ENCODE measurements at places on chromosomes 6 and 20.

GRCh38 chr6:144581812-144582537, 296.8 kb downstream of the UTRN start:
- DNase-seq: no peak

GRCh38 chr20:63863021-63863797, 1.9 kb upstream of the TPD52L2 start:
- no peak for DNase-seq

DNA sequence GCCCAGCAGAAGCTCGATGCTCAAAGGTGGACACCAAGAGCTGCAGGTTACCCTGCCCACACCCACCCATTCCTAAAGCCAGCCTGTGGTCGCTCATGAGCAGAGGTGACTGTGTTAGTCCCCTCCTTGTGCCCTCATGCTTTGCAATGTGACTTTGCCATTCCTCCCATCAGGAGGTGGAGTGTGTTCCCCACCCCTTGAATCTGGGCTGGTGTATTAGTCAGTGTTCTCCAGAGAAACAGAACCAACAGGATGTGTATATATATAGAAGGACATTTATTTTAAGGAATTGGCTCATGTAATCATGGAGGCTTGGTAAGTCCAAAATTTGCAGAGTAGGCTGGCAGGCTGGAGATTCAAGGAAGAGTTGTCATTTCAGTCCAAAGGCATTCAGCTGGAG, 54.4 kb upstream of the RNF24 start:
- no peak for DNase-seq

- no peak for DNase-seq
Measured at GRCh38 chr6:170378502-170378901, 71.9 kb downstream of the FAM120B start.

- peak; percentile 33 for DNase-seq
Measured at GRCh38 chr6:157219201-157220200, 103.8 kb downstream of the TMEM242 start.

DNA sequence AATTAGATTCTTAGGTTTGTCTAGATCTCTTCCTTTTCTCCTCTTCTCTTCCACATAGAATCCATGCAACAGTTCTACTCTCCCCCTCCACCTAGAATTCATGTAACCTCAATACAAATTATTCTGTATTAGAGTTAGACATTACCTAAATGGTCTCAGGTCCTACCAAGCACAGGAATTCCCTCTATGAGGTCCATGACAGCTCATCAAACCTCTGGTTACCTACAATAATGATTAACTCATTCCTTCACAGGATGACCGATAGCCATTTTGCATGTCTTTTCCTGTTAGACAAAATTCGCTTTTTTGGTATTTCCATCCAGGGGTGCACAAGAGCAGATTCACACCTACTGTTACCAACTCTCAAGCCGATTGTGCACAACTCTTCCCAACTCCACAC, 27.4 kb upstream of the BMP2 start:
- no peak for DNase-seq

GRCh38 chr20:34022839-34023234, 29.1 kb downstream of the RALY start:
- no peak for DNase-seq

DNA sequence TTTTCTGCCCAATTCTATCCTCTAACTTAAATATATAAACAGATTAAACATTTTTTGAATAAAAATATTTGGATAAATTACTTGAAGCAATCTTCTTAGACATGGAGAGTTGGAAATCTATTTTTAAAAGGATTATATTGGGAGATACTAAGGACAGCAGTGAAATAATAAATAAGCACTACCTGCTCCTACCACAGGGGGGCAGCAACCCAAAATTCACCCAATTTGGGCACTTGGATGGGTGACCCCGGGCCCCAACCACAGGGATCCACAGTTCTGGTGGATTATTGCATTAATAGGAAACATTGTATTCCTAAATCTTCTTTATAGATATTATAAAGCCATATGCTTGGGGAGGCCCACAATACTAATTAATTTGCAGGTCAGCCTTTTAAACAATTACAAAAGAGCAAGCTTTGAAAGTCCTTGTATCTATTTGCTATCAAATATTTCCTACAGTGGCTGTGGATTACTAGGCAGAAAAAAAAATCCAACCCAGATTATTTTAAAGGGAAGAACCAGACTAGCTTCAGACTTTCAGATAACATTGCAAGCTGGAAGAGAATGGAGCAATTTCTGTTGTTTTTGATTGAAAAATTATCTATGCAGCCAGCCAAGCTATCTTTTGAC, 66.4 kb upstream of the PDE10A start:
- DNase-seq: peak; percentile 27

DNA sequence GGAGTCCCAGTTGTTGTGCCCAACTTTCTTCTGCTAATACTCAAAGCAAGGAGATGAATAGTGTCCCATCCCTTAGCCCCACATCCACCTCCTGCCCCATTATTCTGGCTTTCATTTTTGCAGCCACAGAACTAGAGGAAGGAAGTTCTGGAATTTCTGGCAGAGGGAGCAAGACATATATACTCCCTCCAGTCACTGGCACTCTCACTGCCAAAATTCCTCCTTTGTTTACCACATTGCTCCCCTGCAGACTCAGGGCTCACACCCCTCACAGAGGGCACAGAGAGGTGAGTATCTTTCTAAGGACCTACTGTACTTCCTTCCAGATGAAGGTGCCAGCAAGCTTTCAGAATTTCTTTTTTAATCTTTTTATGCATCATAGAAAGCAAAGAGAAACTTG, 168.0 kb upstream of the ID4 start:
- DNase-seq: no peak

GRCh38 chr20:21184819-21185218, 58.9 kb downstream of the KIZ start:
- DNase-seq: no peak

DNA sequence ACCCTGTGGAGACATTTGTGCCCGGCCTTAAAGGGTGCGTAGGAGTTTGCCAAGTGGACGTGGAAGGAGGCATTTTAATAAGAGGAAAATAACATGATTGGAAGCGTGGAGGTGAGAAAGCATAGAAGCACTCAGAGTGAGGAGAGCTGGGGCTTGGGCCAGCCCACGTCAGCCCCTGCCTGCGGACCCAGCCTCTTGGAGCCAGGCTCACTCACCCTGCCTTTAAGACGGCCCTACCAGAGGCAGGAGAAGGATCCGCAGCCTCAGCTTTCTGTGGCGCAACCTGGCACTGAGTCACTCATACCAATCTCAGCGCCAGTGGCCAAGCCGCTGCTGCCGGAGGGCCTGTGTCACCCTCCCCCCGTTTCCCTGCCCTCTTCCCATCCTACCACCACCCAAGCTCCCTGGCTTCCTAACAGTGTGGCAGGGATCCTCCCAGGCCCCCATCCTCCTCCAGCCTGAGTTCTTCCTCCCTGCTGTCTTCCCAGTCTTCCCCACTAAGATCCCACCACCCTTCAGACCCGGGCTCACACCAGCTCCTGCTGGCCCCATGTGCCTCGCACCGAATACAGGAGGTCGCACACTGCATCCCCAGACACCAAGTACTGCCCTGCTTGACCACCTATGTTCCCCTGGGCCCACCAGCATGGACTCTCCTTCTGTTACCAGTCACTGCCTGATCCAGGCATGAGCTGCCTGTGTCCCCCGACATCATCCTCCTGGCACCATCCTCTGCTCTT, 285.2 kb downstream of the UST start:
- peak; percentile 67 for DNase-seq

GRCh38 chr6:155589190-155589589, 133.6 kb upstream of the NOX3 start:
- DNase-seq: no peak

DNA sequence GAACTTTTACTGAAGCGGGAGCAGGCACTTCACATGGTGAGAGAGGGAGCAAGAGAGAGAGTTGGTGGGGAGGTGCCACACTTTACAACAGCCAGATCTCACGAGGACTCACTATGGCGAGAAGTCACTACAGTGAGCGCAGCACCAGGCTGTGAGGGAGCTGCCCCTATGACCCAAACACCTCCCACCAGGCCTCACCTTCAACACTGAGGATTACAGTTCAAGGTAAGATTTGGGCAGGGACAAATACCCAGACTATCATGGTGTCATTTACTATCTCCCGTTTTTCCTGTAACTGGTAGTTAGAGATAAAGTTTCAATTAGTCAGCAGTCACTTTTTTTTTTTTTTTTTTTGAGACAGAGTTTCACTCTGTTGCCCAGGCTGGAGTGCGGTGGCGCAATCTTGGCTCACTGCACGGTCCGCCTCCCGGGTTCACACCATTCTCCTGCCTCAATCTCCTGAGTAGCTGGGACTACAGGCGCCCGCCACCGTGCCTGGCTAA, 7.8 kb downstream of the RBCK1 start:
- DNase-seq: no peak

DNA sequence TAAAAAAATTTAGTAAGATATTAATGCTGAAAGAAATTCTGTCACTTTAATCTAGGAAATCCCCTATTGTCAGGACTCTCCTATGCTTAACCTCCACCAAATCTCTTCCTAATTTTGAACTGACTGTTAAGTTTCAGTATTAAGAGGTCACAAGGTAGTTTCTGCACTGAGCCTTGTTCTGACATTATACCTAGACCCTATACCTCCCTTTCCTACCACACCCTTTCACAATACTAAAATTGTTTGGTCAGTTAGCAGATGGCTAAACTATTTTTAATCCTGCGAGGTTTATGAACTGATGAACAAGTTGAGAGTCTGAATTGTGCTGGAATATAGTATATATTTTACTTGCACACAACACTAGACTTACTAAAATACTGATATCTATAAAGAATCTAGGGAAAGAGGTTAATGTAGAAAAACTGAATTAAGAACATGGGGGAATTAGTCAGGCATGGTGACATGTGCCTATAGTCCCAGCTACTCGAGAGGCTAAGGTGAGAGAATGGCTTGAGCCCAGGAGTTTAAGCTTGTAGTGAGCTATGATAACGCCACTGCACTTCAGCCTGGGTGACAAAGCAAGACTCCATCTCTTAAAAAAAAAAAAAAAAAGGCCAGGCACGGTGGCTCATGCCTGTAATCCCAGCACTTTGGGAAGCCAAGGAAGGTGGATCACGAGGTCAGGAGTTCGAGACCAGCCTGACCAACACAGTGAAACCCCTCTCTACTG, 51.5 kb downstream of the HBS1L start:
- no peak for DNase-seq

- no peak for DNase-seq
Measured at GRCh38 chr20:37521061-37521771, at the start of gene NNAT. Gene NNAT (plus strand): TSS chr20:37521250. CDS start chr20:37521332, 82 bp downstream.

DNA sequence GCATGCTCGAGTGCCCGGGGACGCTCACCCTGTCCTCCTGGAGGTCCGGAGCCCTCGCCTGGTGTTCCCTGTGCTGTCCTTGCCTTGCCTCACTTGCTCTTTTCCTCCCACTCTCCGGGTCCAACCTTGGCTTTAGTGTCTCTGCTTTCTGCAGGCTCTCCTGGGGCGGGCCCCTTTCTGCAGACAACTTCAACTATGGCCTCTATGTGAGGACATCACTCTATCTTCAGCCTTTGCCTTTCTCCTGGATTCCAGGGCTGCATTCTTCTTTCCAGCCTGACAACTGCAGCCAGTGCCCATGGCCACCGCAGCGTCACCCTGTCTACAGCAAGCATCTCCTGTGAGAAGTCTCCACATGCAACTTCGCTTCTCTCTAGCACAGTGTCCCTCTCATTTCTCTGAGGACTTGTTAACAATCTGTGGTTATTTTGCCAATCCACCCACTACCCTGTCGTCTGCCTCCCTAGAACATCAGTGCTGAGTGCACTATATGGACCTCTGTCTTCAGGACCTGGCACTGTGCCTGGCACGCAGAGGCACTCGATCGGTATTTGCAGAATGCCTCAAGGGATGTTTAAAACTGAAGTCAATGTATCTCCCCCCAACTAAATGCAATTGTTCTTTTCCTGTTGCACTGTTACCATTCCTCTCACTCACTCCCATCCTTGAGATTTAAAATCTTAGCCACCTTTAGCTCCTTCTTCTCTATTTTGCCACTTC, 35.9 kb downstream of the FOXC1 start:
- no peak for DNase-seq

GRCh38 chr6:13978787-13979186, 54.0 kb downstream of the RNF182 start:
- no peak for DNase-seq

DNA sequence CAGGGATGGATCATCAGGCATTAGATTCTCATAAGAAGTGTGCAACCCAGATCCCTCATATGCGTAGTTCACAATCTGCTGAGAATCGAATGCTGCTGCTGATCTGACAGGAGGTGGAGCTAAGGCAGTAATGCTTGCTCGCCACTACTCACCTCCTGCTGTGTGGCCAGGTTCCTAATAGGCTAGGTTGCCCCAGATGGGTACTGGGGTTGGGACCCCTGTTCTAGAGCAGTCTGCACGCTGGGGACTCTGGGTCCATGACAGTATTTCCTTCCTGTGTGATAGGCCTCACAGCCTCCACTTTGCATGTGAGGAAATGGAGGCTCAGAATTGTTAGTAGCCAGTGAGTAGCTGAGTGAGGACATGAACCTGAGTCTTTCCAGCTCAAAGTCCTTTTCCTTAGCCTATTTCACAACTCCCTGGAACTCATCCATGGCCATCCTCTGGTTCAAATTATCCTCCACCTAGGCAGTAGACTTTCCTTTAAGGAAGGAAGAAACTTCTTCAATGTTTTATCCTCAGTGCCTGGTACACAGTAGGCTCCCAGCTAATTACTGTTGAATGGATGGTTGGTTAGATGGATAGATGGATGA, 117.2 kb downstream of the SYCP2 start:
- DNase-seq: no peak

DNA sequence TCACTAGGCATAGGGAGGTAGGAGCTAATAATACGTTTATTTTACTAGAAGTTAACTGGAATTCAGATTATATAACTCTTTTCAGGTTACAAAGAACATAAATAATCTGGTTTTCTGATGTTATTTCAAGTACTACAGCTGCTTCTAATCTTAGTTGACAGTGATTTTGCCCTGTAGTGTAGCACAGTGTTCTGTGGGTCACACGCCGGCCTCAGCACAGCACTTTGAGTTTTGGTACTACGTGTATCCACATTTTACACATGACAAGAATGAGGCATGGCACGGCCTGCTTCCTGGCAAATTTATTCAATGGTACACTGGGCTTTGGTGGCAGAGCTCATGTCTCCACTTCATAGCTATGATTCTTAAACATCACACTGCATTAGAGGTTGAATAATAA, 1.1 kb downstream of the HFE start:
- no peak for DNase-seq

- no peak for DNase-seq
Measured at GRCh38 chr20:38790200-38791053, 15.1 kb upstream of the PPP1R16B start.

- peak; percentile 62 for DNase-seq
Measured at GRCh38 chr6:159169193-159169555, at the start of gene FNDC1. Gene FNDC1 (plus strand): TSS chr6:159169400. CDS start chr6:159169597, 197 bp downstream.

DNA sequence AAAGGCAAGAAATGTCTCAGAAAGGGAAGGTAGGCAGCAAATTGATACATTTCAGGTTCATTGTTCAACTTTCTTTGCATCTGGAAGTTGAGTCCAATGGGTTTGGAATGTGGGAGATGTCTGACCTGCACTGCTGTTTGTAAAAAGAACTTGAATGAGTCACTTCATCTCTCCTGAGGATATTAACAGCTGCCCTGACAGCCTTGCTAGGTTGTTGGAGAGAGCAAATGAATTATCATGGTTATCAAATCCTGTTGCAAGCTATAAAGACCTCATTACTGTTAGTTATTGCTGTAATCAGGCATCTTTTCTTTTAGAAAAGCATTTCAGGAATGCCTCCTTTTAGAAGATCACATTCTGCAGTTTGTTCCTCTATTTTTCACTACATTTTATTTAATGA, 23.0 kb upstream of the FLRT3 start:
- no peak for DNase-seq

All from HTR-8/SVneo (cell line).